ENCODE measurements at places on chromosomes 6 and 20.

DNA sequence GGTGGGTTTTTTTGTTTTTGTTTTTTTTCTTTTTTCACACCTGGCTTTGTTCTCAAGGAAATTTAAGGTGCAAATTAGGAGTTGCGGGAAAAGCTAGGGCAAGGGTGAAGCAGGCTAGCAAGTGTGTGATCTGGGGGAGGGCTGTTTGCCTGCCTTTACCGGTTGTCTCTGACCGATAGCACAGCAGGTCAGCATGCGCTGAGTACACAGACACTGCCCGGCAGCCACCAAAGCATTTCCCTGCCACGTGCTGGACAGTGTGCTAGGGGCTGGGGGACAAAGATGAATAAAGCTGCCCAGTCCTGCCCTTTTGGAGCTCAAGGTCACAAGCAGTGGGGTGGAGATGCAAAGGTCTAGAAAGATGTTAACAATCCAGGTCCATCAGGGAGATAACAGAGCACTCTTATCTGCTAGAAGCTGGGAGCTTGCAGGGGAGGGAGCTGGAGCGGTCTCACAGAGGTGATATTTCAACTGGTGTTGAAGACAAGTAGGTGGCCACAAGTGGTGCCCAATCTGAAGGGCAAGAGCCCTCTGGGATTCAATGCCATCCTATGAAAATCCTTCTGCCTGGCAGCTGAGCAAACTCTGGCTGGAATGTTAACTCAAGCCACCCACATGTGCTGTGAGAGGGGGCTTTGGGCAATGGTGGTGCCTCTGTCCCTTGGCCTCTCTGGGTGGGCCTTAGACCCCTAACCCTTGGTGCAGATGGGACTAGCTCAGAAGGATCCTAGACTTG is 24.5 kb downstream of the TTBK1 start:
- no peak for DNase-seq

GRCh38 chr6:132816660-132817059 is 2.3 kb downstream of the RPS12 start:
- no peak for DNase-seq

GRCh38 chr20:62448038-62448437 is 20.7 kb upstream of the RBBP8NL start:
- DNase-seq, result no peak

DNA sequence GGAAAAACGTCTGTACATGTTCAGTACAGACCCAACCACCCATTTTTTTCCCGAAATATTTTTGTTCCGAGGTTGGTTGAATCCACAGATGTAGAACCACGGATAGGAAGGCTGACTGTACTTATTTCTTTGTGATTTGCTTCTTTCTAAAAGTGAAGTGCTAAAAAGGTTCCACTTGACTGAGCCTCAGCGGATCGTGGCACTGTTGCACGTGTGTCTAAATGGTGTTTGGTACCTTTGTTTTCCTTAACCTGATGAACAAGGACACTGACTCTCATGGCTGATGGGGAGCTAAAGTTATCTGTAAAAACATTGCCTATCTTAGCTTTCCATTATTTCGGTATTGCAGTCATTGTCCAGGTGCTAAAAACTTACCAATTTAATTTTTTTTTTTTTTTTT is 6.2 kb downstream of the BPHL start:
- no peak for DNase-seq

DNA sequence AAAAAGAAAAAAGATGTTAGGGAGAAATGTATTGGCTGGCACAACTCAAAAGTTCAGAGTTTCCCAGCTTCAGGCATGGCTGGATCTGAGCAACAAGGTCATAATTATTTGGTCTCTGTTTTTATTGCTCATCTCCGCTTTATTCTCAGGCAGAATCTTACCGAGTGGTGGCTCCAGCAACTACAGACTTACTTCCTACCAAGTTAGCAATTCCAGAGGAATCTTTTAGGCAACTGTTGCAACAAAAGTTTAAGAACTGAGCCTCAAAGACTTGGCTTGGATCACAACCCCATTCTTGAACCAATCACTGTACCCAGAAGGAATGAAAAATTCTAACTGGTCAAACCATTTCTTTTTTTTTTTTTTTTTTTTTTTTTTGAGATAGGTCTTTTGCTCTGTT is 35.5 kb upstream of the NCOA3 start:
- DNase-seq, result no peak

- no peak for DNase-seq
Observed at GRCh38 chr20:45913116-45913515, 1.2 kb upstream of the PLTP start.

- no peak for DNase-seq
Observed at GRCh38 chr20:56217829-56218228, 30.7 kb upstream of the MC3R start.

DNA sequence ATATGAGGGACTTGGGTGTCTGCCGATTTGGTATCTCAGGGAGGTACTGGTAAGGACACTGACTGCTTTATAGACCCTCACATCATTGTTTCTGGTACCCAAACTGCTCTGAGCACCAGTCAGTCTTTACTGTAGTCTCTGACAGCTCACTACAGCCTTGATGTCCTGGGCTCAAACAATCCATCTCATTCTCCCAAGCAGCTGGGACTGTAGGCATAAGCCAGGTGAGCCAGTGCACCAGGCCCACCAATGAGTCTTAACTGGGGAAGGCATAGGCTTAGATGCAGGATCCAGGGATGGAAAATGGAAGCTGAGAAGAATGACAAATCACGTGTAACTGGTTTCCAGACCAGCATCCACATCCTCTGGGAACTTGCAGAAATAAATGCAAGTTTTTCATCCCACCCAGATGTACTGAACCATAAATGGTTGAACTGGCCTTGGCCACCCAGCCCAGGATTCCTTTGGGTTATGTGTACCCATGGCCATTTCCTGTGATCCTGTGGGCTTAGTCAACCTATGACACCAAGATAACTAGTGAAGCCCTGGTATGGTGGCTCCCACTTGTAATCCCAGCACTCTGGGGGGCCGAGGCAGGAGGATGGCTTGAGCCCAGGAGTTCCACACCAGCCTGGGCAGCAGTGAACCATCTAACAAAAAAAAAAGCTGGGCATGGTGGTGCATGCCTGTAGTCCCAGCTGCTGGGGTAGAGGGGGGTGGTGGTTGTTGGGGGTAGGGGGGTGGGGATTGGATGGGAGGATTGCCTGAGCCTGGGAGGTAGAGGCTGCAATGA is 5.8 kb downstream of the TUBB start:
- no peak for DNase-seq

DNA sequence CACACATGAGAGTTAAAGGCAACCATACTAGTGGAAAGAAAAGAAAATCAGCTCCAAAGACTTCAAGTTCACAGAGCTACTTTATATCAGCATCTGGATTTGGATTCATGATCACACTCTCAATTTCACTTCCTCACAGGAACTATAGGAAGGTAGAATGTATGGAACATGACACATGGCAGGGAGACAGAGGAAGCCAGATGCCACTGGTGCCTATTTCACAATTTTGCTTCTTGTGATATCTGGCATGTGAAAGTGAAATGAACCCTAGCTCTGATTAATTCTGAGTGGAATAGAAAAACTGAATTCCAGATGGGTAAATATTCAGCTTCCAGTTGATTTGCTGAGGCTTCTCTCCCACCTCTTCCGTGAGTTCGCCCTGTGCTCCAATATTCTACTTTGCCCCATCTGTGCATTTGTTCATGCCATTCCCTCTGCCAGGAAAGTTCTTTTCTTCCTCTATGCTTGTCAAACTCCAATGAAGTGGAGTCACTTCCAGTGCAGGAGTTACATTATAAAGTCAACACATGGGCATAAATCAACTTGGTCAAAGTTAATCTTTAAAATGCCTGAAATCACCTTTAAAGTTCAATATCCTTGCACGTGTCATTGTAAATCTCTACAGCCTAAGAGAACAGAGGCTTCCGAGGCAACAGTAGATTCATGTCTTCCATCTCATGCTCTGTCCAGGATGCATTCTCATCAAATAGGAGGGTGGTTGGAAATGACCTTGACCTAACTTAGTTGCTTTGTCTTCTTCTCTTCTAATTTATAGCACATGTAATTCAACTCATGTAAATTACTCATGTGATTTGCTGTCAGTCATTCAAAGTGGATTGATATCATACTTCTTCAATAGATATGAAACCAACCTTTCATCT is 275.3 kb downstream of the HIVEP2 start:
- no peak for DNase-seq

- no peak for DNase-seq
Observed at GRCh38 chr6:159892053-159892452, 1.3 kb downstream of the MAS1 start.
